ENCODE measurements at places on chromosomes 3 and 15.

DNA sequence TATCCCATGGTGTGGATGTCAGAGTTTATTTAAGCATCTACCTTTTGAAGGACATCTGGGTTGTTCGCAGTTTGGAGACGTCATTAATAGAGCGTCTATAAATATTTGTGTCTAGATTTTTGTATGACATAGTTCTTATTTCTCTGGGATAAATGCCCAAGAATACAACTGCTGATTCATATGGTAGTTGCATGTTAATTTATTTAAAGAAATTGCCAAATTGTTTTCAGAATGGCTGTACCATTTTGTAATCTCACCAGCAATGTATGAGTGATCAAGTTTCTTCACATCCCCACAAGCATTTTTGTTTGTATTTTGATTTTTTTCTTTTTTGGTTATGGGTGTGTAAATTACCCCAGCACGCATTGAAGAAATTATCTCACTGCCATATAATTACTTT lies 656.9 kb downstream of the NTRK3 start:
- no peak for DNase-seq

DNA sequence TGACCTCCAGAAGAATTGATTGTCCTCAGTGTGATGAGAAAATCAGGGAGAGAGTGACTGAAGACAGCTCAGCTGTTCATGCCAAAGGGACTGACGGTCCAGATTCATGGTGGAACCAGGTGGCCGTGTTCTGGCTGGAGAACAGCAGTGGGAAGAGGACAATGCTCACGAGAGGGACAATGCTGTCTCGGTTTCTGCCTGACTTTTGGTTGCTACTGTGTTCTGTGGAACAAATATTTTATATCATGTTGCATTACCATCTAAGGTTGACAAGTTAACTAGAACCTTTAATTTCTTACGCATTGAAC lies 58.0 kb upstream of the ULK4 start:
- DNase-seq = no peak

- DNase-seq = no peak
These were observed 139.7 kb upstream of the CFAP20DC start for GRCh38 chr3:59189526-59189925.

DNA sequence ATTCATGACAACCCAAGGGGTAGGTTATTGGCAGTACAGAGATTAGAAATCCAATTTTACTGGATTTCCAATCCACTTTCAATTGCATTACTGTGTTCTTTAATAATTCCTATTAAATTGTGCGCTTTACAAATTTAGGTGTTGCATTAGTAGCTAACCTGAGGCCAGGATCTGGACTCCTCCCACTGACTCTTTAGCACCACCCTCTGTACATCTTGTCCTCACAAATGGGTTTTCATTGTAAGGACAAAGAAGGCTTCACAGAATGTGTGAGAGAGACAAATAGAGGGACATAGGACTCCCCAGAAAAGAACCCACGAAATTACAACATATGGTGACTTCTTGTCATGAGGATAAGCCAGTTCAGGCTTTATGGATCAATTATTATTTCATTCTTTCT lies 643.1 kb upstream of the NAALADL2 start:
- no peak for DNase-seq

DNA sequence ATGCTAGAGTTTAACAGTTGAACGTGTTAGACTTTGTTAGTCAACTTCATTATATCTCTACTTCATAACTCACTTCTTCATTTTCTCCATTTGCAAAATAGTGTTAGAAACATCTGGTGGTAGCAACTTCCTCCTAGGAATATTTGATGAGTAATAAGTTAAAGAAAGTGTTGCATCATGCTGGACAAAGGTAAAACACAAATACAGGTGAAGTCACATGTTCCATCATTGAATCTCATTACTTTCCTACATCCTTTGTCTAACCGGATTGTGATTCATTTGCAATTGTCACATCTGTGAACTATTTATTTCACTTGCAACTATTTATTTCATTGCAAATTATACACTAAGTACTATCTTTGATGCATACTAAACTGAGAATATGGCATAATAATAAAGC lies 186.5 kb downstream of the TUSC7 start:
- no peak for DNase-seq

DNA sequence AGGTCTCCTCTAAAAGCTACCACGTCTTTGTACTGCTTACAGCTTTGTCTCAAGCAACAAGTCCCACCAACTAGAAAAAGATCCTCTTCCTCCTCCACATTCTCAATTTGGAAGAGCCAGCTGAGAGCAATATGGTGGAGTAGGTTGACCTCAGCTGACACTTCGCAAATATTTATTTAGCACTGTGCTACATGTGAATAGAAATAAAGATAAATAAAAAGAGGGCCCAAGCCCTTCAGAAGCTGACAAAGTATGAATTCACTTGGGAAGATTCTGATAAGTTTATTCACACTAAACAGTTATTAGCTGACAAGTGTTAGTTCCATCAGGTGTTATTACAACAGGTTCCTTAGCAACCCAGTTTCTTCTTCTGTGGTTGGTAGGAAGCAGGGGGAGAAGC lies 310.3 kb downstream of the GBE1 start:
- DNase-seq = no peak

DNA sequence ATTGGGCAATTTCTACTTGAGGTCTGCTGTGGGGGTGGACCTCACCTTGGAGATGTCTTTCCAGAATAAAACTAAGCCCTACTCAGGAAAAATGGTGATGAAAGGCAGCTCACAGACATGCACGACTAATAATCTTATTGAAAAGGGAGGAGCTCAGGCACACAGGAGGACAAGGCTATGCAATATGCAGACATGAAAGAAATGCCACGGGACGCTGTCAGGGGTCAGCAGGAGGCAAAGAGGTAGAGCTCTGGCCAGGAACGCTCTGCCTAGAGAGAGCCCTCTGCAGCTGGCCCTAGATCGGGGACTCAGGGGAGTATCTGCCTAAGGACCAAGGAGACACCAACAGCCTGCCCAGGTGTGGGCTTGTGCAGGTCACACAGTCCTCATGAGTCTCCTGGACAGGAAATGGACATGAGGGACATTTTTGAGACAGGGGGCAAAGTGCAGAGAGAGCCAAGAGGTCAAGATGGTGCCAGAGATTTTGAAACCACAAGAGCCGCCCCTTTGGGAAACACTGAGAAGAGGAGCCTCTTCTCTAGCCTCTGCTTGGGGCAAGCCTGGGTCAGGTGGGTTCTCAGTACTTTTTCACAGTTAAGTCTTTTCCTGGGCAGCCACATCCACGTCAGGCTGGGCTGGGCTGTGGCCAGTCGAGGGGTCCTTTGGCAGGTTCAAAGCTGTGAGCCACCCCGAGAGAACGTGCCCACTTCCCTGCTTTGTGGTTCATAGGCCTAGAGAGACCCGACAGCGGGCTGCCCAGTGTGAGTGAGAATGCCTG lies 23.2 kb downstream of the EAF1 start:
- no peak for DNase-seq

- DNase-seq = no peak
These were observed 94.1 kb downstream of the CADPS start for GRCh38 chr3:62781121-62781520.

DNA sequence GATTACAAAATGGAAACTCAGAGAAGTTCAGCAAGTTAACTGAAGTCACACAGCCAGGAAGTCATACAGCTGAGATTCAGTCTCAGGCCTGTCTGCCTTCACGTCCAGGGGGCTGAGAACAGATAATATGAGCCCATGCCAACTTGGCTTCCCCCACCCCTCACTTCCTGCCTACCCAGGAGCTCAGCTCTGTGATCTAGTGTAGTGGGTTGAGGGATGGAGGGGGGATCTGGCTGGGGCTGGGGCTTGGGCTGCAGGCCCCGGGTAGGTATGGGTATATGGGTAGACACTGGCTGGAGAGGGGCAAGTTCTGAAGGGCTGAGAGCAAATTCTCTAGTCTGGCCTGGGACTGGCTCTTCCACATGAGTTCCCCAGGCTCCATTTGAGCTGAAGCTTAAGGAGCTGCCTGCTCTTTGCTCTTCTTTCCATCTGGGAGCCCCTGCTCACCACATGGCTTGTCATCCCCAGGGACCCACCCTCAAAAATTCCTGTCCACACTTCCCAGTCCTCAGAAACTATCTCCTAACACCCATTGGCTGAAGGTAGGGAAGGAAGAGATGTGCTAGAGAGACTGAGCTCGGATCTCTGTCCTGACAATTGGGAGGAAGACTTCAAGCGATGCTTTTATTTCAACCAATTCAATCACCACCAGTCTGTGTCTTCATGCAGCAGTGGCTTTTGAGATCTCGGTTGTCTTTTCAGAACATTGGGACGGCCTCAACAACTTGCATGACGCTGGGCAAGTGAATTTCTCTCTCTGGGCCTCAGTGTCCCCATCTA lies 2.0 kb downstream of the RASGRF1 start:
- no peak for DNase-seq

DNA sequence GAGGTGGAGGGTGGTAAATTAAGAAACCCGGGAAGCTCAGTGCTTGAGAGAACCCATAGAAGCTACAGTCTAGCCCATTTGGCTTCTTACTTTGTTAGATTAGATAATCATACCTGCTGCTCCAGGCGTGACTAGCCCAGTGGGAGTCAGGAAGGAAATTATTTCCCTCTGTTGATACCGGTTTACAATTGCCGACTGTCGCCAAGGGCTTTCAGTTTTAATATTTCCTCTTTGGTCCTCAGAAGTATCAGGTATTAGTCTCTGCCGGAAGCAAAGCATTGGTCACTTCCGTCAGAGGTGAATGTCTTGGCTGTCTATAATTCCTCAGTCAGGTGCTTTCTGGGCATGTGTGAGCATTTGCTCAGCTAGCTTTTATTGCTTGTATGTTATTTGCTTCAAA lies 75.2 kb downstream of the LPP start:
- DNase-seq = no peak

DNA sequence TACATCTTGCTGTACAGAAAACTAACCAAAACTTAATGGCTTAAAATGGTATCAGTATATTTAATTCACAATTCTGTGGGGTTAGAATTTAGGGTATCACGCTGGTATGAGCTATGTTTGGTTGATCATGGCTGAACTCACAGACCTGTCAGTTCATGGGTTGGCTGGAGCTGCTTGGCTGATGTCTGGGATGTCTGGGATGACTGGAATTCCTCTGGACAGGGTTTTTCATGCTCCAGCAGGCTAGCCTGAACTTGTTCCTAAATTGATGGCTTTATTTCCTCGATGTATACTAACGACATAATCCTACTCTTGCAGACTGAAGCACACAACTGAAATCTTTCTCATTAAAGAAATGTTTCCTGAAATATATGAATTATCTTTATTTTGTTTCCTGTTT lies 338.9 kb upstream of the GBE1 start:
- DNase-seq = no peak

DNA sequence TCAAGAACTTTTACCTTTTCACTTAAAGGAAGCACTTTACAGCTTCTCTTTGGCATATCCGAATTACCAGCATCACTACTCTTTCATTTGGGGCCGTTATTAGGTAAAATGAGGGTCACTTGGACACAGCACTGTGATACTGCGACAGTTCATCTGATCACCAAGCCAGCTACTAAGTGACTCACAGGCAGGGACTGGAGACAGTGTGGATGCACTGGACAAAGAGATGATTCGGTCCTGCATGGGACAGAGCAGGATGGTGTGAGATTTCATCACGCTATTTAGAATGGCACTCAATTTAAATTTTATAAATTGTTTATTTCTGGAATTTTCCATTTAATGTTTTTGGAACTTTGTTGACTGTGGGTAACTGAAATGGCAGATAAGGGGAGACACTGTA lies 166.9 kb upstream of the IL12A start:
- no peak for DNase-seq

DNA sequence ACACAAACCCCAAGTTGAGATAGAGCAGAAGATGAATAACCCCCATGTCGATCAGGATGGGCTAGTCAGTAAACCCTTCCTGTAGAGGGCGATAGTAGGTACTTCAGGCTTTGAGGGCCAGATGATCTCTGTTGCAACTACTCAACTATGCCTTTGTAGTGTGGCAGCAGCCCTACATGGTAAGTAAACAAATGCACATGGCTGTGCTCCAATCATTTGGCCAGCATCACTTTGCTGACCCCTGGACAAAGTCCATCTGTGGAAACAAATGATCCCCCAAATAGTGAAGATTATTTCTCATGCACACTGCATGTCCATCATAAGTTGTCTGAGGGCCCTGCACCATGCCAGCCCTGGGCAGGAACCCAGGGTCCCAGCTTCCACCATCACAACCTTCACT lies 402.2 kb upstream of the PROK2 start:
- peak; percentile 17 for DNase-seq

DNA sequence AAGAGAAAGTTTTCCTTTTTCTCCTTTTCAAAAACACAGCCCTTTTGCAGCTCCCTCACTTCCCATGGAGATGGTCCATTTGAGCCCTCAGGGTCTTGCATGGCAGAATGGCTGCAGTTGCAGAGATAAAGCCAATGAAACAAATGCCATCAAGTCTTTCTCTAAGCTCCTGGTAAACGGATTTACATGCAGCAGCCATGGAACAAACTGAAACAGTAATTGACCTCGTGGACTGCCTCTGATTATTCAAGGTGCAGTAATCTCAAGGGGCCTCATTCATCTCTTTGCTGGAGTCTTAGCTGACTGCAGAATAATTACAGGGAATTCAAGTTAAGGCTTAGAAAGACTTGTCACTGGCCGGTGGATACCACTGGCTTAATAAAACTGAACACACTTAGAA lies 125.1 kb downstream of the SQOR start:
- no peak for DNase-seq

- DNase-seq = no peak
These were observed 31.9 kb downstream of the CRTC3 start for GRCh38 chr15:90561344-90562244.

DNA sequence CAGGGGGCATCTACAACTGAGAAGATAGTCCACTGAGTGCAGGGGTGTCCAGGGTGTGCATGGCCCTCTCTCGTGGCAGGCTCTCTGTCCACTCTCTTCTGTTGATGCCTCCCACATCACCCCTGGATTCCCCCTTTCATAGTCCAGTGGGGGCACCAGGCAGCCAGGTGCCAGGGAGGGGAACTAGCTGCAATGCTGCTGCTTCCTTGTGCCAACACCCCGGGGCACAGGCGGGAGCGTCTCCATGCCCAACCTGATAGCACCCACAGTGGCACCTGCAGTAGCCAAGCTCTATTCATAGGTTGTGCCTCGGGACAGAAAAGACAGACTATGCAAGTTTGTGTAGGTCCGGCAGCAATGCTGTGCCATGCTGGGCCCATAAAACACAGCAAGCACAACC lies 11.7 kb downstream of the DUOX2 start:
- DNase-seq = no peak

- peak; percentile 8 for DNase-seq
These were observed 721 bp downstream of the MYEF2 start for GRCh38 chr15:48177383-48177765.

GRCh38 chr15:70091726-70092463 lies 5.8 kb downstream of the TLE3 start:
- DNase-seq = peak; percentile 77

- no peak for DNase-seq
These were observed 70.7 kb downstream of the CYP19A1 start for GRCh38 chr15:51267703-51268083.

Measured in HuH-7 (cell line).